ENCODE measurements at places on chromosomes 5 and 9.

- no peak for DNase-seq
Observed at GRCh38 chr9:133250741-133251170, 24.2 kb downstream of the ABO start.

DNA sequence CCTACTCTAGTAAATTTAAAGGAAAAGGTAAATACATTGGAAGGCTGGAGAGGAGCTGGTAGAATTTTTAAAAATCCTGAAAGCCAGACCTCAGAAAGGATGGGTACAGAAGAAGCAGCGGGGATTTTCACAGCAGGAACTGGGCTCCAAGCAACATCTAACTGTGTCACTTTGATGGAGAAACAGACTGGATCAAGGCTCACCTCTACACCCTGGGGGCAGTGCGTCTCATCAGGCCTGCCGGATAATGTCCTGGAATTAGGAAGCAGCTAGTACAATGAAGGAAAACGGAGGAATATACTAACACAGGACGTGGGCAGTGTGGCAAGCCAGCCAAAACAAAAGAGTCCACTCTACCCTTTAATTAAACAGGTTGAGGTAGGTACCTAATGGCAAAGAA, 463.6 kb downstream of the TAF11L14 start:
- no peak for DNase-seq

DNA sequence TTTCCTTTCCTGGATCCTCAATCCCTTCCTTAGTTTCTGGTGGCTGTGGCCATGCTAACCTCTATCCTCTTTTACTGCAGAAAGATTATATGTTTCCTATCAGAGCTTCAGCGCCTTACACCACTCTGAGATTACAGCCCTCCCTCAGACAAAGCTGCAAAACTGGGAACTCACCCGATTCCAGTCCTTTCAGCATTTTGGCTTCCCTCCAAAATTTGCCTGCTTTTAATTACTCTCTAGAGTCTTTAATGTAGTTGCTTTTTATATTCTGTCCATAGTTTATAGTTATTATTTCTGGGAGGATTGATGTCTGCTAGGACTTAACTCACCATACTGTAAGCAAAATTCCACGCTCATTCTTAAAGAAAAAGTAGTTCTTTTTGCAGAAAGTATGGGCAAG, 110.2 kb downstream of the NSG2 start:
- DNase-seq, result no peak

- DNase-seq, result no peak
Observed at GRCh38 chr5:177103523-177104253, 17.0 kb downstream of the FGFR4 start.

DNA sequence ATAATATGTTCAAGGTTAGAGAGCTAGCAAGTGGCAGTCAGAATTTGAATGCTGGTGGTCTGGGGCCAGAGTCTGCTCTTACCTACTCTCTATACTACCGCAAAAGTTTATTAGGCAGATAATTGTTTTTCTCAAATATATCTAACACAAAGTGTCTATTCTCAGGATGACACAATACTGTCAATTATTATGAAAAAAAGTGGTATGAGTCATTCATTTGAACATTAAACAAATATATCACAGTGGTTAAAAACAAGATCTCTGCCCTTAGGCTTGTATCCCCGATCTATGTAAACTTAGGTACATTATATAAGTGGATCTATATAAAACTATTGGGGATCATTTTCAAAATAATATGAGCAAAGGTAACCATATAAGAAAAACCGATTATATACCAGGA, 354.9 kb downstream of the CETN3 start:
- DNase-seq, result no peak

DNA sequence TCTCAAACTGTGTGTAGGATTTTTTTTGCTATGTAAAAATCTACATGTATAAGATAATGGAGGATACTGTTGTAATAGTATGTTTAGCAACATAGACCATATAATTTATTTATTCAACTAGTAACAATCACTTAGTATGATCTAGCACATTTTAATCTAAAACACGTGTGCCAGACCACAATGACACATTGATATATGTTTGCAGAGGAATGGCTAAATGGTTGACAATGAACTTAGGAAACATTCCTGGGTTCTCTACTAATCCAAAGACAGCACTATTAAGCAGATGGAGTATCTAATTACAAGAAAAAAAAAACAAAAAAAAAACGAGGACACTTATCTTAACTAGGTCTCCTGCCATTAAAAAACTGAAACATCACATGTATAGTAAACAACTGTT, 261.7 kb upstream of the PAPPA start:
- no peak for DNase-seq

DNA sequence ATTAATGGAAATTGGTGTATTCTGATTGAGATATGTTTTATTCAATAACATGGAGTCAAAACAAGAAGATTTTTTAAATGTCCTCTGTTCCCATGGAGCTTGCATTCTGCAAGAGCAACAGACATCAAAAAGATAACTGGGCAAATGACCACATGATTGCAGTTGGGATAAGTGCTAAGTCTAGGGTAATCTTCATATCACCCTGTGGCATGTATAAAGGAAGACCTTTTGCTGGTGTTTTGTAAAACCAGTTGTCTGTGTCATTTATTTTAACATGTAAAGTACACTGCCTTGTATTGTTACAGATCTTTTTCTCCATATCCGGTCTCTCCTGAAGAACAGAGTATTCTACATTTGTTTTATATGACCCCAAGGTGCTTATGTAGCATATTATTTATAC, 44.0 kb downstream of the PTCD2 start:
- no peak for DNase-seq

DNA sequence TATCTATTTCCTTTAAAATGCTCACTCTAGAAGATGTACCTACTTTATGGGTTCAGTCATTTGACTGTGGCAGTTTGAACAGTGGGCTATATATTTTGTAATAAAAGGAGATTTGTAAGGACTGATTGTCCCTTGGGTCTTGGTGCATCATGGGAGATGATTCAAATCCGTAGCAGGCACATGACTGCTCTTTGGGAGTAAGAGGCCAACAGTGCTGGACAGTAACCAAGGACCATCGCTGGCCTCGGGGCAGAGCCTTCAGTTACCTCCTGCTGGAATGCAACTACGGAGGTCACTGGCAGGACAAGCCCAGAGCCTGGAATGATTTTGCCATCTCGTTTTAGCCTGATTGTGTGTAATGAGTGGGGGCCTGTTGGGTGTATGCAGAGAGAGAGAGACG, 7.0 kb upstream of the MAMDC2 start:
- DNase-seq, result no peak

- DNase-seq, result no peak
Observed at GRCh38 chr9:227860-228259, 13.2 kb downstream of the DOCK8 start.

Measured in activated naive CD8-positive, alpha-beta T cell treated with anti-CD3 and anti-CD28 coated beads, Interleukin-2, amount 50 U/mL, for 24 hours (primary cell).